ENCODE measurements at places on chromosomes 11 and 22. TPM values are rescaled to one million over a fixed set of nuclear protein-coding genes. Genes with fewer than 3 reads are reported as not detected.

- H3K27me3 ChIP-seq, result peaks cover 22% of the 10 kb centered on the region
- no peak overlapping the region for H3K27ac ChIP-seq
- H3K4me3 ChIP-seq, result no peak overlapping the region
- DNase-seq, result no peak
These were observed 905.6 kb downstream of the DLG2 start for GRCh38 chr11:84721561-84721961.

GRCh38 chr11:128086794-128087193 lies 500.6 kb downstream of the ETS1 start:
- H3K4me3 ChIP-seq, result no peak overlapping the region
- no peaks in the 10 kb centered on the region for H3K4me1 ChIP-seq
- H3K27ac ChIP-seq, result no peak overlapping the region
- H3K27me3 ChIP-seq, result no peaks in the 10 kb centered on the region
- DNase-seq, result no peak

DNA sequence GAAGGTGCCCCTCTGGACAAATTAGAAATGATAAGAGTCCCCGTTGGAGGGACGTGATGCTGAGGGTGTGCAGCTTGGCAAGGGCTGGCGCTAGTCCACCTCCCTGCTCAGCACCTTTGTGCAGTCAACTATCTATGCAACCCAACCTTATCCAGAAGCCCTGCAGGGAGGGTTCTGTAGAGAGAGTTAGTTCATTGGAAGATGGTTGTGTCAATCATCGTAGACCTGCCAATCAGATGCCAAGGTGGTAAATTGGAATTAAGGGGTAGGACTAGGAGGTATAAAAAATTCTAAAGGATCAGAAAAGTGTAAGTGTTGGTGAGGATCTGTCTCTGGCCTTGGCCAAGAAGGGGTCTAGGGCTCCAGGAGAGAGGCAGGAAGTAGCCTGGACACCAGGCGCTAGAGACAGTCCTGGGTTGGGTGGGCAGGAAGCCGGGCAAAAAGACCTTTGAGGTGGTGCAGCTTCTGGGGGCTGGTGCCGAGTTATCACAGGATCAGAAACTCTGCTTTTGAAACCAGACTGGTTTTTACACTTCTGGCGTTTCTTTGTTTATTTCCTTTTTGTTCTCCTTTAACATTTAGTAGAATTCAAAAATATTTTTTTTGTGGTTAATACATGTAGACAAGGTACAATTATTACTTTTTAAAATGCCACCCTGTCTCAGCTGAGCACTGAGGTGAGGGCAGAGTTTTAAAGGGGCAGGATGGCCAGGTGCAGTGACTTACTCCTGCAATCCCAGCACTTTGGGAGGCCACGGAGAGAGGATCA lies 1.6 kb downstream of the C1QTNF6 start:
- no peaks in the 10 kb centered on the region for H3K27me3 ChIP-seq
- H3K4me3 ChIP-seq, result peak overlapping the region; percentile 61
- peaks cover 43% of the 10 kb centered on the region for H3K4me1 ChIP-seq
- DNase-seq, result no peak
- H3K27ac ChIP-seq, result peak overlapping the region; percentile 97
- peaks cover 21% of the 10 kb centered on the region for H3K36me3 ChIP-seq

DNA sequence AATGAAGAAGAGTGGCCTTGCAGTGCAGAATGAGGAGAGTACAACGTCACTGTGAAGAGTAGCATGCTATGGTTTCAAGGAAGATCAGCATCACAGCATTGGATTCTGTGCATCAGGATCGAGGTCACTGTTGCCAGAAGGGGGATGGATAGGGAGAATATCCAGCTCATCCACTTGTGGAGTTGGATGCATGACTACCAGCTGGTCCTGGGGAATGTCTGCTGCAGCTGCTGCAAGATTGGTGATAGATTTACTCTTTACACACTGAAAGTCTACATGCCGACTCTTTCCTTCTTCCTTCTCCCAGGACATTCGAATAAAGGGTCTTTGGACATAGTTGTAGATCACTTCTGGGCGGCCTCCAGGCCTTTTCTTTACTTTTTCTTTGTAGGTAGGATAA lies 74.3 kb downstream of the BTBD10 start:
- H3K27me3 ChIP-seq, result no peaks in the 10 kb centered on the region
- no peak overlapping the region for H3K27ac ChIP-seq
- no peak overlapping the region for H3K4me3 ChIP-seq
- no peaks in the 10 kb centered on the region for H3K4me1 ChIP-seq

GRCh38 chr22:17562906-17563870 lies at the start of gene SLC25A18:
TSS of gene SLC25A18 (plus strand) at chr22:17563498. CDS start at chr22:17579945, 16,447 bp downstream.
- H3K27ac ChIP-seq, result no peak within 1 kb of the TSS
- H3K4me3 ChIP-seq, result no peak within 1 kb of the TSS
- H3K27me3 ChIP-seq, result no peaks in the 10 kb centered on the region
- H3K36me3 ChIP-seq, result no peaks in the 10 kb centered on the region

The MMP1 gene
- 158 TPM for polyA plus RNA-seq

The NAALADL1 gene
- 2.3 TPM for polyA plus RNA-seq

The NOX4 gene
- 0.05 TPM for polyA plus RNA-seq
